MM.1S (cell line): ENCODE measurements at places on chromosomes 7 and 10.

GRCh38 chr10:59269651-59270050 is 92.7 kb downstream of the FAM13C start:
- no peak for DNase-seq

- no peak for DNase-seq
These were observed 65.6 kb downstream of the ZEB1 start for GRCh38 chr10:31384589-31384949.

- DNase-seq, result no peak
These were observed 291.4 kb downstream of the KLF6 start for GRCh38 chr10:3493621-3494020.

- DNase-seq, result peak; percentile 31
These were observed 576 bp upstream of the CSGALNACT2 start for GRCh38 chr10:43137717-43138020.

DNA sequence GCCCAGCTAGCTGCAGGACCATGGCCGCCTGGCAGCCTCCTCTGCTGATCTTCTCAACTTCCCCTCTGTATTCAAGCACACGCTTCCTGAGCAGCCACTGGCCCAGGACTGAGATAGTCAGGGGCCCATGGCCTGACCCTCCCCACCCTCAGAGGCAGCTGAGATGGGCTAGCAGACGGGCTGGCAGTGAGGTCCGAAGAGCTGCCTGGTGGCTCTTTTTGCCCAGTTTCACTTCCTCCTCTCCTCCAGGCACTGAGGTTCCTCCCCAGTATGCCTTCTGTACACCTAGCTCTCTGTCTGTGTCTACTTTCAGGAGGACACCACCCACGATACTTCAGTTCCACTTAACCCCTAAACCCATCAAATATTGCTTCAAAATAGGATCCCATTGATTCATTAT is 395.6 kb downstream of the TNS3 start:
- DNase-seq, result peak; percentile 60

GRCh38 chr7:24582166-24582565 is 8.9 kb downstream of the PALS2 start:
- no peak for DNase-seq

GRCh38 chr7:39042670-39043069 is 65.0 kb downstream of the POU6F2 start:
- no peak for DNase-seq

- no peak for DNase-seq
These were observed 72.3 kb downstream of the FAS start for GRCh38 chr10:89062861-89063260.

GRCh38 chr7:485188-486081 is 34.2 kb downstream of the PDGFA start:
- no peak for DNase-seq

- DNase-seq, result no peak
These were observed 128.7 kb downstream of the INSYN2A start for GRCh38 chr10:127067542-127068194.

- no peak for DNase-seq
These were observed 39.5 kb downstream of the C7orf33 start for GRCh38 chr7:148630078-148630477.

DNA sequence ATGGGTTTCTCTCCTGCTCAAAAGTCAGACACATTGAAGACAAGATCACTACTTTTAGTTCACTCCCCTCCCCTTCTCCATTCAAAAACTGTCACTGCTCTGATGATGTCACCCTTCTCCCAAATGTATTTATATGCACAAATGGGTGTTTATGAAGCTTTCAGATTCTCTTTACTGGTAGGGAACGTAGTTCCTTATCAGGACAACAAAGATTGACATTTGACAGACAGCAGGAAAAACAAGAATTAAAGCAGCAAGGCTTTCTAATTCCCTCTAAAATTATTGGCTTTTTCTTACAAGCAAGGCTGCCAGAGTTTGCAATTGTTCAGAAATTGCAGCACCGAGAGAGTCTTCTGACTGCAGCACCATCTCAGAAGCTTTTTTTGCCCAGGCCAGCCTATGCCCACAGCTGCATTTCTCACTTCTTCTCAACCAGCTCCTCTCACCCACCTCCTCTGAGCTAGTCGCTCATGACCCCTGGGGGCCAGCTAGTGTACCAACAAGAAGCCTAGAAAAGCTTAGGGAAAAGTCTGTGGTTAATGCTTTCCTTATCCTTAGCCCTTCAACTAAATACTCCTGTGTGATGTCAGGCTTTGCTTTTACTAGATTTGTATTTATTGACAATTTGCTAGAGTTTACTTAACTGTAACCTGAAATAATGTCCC is 265.1 kb downstream of the HTR7 start:
- DNase-seq, result peak; percentile 86

DNA sequence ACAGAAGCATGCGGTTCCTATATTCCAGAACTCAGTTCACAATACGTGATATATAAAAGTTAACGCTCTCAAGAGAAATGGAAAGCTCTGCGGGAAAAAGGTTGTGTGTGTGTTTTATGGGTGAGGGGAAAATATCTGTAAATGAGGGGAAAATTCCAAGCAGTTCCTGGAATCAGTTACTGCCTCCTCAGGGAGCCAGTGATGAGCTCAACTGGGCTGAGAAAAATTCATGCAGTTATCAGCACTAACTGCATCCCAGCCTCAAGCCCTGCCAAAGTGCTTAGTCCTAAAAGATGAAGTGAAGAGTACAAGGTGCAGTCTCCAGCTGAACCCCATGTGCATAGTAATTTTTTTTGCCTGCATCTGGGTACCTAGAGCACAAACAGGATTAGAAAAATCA is 191.9 kb downstream of the CDK14 start:
- no peak for DNase-seq

DNA sequence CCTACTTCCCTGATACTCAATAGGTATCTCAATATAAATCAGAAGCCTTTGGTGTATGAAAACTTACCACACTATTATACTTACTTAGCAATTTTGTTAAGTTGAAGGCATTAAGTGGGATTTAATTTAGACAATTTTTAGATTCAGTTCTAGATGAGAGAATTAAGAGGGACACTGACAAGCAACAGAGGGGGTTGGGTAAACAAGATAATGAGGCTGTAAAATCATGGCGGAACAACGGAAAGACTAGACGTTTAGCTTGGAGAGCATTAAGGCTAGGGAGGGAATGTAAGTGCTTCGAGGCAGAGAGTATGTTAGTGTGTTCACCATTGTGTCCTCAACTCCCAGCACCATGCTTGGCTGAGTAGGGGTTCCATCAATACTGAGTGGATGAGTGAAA is 71.3 kb downstream of the DENND11 start:
- DNase-seq, result no peak

GRCh38 chr7:77346441-77346840 is 69.7 kb downstream of the GSAP start:
- DNase-seq, result no peak
